Cardiac septum (tissue), 1 donor: ENCODE measurements at places on chromosomes 4 and X. TPM values are rescaled to one million over a fixed set of nuclear protein-coding genes. Genes with fewer than 3 reads are reported as not detected.

The GAB3 gene
- 17.7 TPM for total RNA-seq

The SERTM2 gene
- 0.08 TPM for total RNA-seq

The KDR gene
- 28.7 TPM for total RNA-seq

The MBTPS2 gene
- 11.2 TPM for total RNA-seq

The RAI2 gene
- 37.5 TPM for total RNA-seq

The HTN3 gene
- not detected for total RNA-seq

- DNase-seq = peak; percentile 65
Measured at GRCh38 chrX:135256923-135257322, 5.1 kb downstream of the ETDA start.

DNA sequence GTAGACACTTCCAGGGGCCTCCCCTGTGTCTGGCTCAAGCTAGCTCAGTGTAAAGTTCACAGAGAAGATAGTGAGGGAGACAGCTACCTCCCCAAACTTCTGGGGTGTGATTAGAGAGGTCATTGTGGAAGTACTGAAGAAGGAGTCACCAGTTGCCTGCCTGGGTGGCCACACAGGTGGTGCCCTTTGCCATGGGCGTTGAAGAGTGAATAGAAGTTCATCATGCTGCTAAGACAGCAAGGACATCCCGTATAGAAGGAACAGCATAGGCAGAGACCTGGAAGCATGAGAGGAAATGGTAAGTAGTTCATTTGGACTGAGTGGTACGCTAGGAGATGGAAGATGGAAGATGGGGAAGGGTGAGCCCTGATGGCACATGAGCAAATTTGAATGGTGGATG lies 110.1 kb downstream of the PJA1 start:
- no peak for DNase-seq

DNA sequence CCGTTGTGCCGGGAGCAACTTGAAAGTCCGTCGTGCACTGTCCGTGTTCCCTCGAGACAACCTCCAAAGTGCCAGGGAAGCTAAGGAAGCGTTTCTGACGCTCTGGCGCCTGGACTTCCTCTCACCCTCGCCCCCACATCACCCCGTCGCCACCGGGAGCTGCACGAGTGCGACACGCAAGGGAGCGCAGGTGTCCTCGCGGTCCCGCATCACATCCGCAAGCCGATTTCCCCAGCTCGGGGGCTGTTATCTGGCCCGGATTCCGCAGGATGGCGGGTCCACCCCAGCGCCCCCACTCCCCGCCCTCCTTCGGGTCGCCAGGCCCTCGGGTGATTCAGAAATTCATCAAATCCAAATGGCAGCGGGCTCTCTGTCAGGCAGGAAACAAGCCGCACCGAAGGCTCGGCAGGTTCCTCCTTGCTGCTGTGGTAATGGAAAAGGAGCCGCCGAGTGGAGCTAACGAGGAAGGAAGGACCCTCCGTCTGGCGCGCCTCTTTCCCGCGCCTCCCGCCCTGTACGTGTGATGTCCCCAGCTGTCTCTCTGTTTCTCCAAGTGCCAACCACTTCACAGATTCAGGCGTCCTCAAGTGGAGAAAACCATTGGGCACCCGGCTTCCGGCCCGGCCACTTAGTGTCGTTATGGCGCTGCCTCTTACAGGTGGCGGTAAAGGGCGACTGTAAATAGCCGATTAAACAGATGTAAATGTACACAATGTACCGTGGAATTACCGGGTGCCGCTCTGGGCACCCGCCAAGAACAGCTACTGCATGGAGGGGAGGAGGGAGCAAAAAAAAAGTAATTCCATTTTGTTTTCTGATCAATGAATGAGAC lies 921 bp upstream of the SETD7 start:
- DNase-seq = peak; percentile 85

GRCh38 chrX:340641-341423 lies 22.2 kb upstream of the GTPBP6 start:
- no peak for DNase-seq

DNA sequence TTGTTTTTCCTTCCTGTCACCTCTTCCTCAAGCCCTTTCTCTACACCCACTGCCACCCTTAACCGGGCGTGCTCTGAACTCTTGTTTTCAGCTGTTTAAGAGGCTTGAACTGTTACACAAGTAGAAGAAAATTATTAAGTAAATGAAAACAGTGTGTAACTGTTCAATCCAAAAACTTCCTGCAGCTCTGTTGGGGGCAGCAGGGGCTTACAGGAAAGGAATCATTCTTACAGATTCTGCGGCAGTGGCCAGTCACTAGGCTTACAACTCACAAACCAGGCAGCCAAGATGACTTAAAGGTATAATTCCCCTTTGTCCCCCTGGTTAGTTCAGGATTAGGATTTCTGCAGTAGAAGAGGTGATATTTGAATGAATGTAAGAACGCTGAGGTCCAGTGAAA lies 70.2 kb upstream of the ETNPPL start:
- no peak for DNase-seq

DNA sequence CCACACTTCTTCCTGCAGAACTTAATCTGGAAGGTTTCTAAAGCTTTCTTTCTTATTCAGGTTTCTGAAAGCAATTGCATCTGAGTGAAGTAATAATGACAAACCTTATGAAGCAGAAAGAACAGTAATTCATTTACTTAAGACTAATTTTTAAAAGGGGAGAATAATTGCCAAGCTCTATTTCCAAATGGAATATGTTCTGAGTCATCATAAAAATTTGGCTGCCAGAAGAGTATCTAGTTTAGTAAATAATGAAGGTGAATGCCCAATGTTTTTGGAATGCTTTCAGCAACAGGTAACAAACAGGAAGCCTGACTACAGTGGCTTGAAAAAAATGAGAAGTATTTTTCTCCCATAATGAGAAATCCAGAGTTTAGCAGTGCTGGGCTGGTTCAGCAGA lies 227.3 kb upstream of the TET2 start:
- DNase-seq = no peak

DNA sequence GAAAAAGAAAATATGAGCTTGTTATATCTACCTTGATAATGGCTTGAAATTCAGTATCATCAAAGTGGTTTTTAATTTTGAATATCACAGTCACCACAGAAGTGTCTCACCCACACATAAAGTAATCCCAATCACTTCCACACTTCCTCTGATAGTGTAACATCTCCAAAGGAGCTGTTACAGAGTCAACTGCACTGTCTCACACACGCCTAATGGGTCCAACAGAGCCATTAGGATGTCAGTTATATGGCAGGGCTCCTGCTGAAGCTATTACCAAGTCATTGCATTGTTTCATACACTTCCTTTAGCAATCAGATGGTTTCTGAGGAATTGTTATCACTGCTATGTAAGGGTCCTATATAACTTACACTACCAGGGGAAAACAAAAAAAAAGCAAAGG lies 432.1 kb upstream of the TEX13C start:
- no peak for DNase-seq

GRCh38 chr4:158291334-158292055 lies 81.2 kb downstream of the TMEM144 start:
- DNase-seq = no peak

DNA sequence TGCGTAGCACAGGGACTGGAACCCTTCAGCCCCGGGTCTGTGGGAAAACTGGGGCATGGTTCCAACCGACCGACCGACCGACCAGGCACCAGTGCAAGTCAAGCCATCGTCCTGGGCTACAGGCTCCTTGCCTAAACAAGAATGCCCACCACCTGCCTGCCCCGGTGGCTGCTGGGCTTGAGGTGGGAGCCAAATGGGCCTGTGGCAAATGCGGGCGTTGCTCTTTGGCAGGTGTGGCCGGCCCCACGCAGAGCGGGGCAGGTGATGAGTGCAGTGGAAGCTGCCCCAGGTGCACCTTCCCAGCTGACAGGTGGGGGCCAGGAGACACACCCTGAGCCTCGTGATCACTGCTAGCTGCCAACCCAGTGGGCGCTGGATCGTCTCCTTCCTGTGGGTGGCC lies 77.9 kb downstream of the MTMR1 start:
- DNase-seq = no peak

GRCh38 chr4:76563454-76564122 lies 128.6 kb downstream of the SHROOM3 start:
- no peak for DNase-seq

DNA sequence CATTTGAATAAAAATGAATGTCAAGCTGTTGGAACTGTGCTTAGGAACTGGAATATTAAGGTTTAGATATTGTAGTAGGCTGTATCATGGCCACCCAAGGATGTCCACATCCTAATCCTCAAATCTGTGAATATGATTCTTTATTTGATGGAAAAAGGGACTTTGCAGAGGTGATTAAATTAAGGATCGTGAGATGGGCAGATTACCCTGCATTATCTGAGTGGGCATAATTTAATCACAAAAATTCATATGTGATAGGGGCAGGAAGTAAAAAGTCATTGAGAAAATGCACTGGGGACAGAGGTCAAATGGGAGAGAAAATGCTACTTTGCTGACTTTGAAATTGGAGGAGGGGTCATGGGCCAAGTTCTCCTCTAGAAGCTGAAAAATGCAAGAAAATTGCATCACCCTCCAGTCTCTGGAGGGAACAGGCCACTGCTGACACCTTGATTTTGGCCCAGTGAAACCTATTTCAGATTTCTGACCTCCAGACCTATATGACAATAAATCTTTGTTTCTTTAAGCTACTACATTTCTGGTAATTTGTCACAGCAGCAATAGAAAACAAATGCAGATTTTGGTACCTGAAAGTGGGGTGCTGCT lies 521.4 kb downstream of the PCDH7 start:
- DNase-seq = no peak

DNA sequence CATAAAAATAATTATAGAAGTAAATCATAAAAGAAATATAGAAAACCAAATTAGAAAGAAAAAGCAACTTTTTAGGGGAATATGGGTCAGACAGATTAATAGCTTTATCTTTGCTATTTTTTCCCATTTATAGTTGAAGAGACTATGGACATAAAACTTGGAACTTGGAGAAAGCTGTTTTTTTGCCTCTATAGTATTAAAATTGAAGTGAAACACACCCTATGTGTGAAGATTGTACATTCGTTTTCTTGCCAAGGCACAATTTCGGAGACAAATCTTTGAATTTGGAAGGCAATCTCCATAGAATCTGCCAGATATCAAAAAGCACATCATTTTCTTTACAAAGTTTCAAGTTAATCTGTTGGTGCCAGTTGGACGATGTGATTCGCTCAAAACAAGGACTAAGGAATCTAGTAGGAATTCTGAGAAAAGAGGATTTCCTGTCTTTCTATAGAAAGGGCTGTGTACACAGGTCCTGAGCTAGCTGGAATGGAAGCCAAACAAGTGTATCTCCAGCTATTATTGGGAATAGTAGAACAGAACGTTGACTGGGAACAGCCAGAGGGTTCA lies 156.3 kb downstream of the SLC7A11 start:
- no peak for DNase-seq
